ENCODE measurements at places on chromosomes 12 and 14.

GRCh38 chr14:91231446-91231845 is 13.1 kb downstream of the GPR68 start:
- DNase-seq, result no peak

DNA sequence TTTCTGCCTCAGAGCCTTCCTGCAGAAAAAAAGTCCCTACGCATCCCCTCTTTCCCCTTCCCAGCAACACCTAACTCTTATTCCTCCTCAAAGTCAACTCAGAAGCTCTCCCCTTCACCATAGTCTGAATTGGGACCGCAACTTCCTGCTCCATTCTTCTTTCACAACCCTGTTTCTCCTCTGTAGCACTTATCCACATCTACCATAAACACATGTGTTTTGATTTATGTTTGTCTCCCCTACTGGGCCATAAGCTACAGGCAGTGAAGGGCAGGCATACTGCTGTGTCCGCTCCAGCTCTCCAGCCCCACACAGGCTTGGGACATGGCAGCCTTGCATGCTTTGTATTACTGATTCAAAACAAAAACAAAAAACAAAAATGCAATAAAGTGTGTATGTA is 5.9 kb downstream of the SDR9C7 start:
- no peak for DNase-seq

DNA sequence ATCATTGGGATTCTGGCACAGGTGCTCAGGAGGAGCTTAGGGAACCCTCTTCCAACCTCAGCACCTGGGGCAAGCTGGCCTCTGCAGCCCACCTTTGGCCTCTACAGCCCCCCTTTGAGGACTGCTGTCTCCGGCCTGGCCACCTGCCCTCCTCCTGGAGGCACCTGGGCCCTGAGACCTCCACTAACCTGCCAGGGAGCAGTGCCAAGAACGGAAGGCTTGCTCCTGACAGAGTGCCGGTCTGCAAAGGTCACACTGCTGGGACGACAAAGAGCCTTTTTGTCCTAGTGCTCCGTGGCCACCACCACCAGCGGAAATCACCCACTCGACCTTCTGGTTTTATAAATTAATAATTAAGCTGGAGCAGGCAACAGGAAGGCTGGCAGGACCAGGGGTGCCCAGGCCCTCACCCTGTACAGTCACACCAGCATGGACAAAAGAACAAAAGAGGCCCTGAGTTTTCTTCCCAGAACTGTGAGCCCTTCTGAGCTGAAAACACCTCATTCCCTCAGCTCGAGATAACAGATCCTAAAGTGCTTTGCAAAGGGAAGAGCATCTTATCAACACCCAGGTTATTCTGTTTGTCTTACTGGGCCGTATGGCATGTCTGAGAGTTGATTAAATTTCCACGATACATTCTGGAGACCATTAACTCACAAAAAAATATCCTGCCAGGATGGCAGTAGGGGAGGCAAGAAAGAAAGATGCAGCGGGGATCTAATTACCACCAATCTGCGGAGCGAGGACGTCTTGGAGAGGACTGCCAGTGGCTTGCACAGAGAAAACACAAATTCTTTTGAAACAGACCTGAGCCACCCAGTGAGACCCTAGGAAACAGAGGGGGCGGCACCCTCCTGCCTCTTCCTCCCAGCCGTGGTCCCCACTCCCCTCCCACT is 8.2 kb downstream of the TESC start:
- no peak for DNase-seq

DNA sequence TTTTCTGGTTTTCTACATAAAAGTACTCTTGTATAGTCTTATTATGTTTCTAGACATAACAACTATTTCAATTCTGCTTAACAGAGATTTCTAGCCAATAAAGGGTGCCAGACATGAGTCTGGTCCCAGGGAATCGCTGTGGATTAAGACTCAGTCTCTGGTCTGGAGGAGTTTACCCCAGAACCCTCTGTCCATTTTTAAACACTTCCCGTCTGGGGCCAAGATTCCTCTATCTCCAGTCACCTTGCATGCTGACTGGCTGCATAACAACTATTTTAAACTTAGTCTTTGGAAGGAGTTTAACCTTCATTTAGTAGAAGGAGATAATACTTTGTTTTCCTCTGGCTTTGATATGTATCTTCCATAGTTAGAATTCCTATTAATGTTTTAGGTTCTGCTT is 163.1 kb upstream of the IFNG-AS1 start:
- no peak for DNase-seq

GRCh38 chr12:112167031-112167461 is 41.7 kb downstream of the TRAFD1 start:
- DNase-seq, result no peak

- DNase-seq, result no peak
Observed at GRCh38 chr12:92341065-92341668, 195.5 kb upstream of the BTG1 start.

GRCh38 chr14:51327376-51327775 is 87.3 kb downstream of the TMX1 start:
- DNase-seq, result no peak

DNA sequence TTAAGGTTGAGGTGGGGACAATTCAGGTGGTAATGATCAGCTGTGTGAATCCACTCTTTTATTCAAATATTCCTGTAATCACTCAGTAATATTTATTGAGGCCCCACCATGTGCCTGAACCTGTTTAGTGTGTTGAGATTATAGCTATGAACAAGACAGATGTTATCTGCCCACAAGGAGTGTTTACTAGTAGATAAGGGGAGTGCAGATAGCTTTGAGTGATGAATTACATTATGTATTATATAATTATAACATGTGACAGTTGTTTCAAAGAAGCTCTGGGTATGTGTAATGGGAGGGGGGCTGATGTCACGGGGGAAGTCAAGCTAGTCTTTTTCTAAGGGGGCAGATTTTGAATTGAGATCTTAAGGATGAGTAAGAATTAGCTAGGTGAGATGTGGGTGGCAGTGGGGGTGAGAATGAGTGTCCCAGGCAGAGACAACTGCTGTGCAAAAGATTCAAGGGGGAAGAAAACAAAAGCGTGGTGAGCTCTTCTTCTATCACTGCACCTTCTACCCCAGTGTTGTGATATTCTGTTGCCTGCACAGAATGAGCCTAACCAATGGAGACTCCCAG is 21.3 kb upstream of the SRRM4 start:
- no peak for DNase-seq

- no peak for DNase-seq
Observed at GRCh38 chr12:55693323-55694187, 14.1 kb downstream of the ITGA7 start.

GRCh38 chr14:22986508-22987054 is 4.2 kb upstream of the AJUBA start:
- peak; percentile 86 for DNase-seq

DNA sequence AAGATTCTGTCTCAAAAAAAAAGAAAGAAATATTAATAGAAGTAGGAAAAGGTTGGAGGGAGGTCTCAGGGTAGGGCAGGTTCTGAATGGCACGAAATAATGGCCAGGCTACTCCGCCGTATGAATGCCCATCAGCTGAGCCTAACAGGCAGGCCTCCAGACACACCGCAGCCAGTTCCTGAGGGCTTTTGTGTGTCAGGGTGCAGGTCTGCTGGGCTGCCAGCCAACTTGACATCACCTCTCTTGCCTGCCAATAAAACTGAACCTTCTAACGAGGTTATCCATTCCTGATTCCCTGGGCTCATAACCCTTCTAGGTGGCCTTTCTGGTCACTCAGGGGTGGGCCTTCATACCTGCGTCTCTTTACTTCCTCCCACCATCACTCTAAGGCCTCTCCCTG is 3.0 kb downstream of the IFI27 start:
- no peak for DNase-seq

DNA sequence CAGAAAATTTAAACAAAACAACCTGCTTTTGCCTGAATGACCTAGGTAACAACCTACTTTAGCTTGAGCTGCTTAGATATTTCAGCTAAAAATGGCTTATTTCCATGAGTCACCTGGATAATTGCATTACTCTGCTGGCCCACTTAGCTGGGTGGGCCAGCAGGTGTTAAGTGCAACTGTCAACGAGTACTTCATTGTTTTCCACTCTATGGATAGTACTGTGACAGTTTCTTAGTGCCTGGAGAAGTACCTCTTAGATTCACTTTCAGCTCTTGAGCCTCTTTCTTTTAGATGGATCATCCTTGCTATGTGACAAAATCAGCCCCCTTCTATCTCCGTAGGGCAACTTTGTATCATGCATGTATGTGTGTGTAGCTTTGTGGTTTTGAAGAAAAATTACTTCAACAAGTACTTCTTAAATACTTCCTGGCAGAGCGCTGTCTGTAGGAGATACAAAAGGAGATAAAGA is 368.2 kb upstream of the ATP2B1 start:
- no peak for DNase-seq

GRCh38 chr12:42969355-42969754 is 379.8 kb upstream of the PRICKLE1 start:
- no peak for DNase-seq

- DNase-seq, result no peak
Observed at GRCh38 chr12:123037791-123038190, 57.3 kb downstream of the ARL6IP4 start.

GRCh38 chr12:3872800-3873636 is at the start of gene PARP11:
PARP11 (minus strand) TSS chr12:3873399; CDS start chr12:3873229, 170 bp downstream.
- DNase-seq, result peak; percentile 96

- no peak for DNase-seq
Observed at GRCh38 chr12:31201382-31201781, 124.6 kb downstream of the SINHCAF start.

GRCh38 chr12:203462-204260 is 10.3 kb downstream of the SLC6A12 start:
- DNase-seq, result no peak
